ENCODE measurements at places on chromosomes 12 and 14.

GRCh38 chr12:96078231-96079135 lies 43.1 kb upstream of the LTA4H start:
- DNase-seq, result no peak

- no peak for DNase-seq
These were observed 374.9 kb upstream of the RGS6 start for GRCh38 chr14:71557351-71557750.

- DNase-seq, result no peak
These were observed 102.3 kb upstream of the DIO3 start for GRCh38 chr14:101458741-101459550.

DNA sequence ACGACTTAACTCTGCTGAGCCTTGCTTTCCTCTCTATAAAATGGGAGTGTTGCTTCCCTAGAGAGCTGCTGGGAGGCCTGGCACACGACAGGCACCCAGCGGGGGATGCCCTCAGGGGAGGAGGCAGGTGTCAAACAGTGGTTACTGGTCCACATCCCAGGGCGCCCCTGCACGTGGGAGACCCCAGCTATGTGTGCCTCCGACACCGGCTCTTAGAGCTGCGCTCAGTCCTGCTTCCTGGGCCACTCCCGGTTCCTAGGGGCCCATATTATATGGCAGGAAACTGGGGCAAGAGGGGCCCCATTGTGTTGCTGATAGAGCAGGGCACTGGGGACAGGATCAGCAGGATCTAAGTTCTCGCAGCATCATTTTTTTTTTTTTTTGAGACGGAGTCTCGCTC lies 47.3 kb downstream of the CHGA start:
- DNase-seq, result no peak

DNA sequence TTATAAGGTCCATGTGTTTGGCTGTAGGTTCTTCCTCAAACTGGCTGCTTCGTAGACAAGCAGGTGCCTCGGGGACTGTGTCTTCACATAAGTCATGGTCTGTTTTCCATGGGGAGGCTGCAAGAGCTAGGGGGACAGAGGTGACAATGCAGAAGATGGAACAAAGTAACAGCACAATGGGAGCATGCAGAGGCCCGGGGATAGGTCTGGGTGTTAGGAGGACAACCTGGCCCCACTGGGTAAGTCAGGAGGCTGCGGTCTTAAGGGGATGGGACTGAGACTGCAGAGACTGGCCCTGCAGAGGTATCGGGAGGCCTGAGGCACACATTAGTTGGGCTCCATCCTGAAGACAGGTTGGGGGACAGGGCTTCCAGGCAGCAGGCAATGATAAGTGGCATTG lies 88.9 kb downstream of the NTF3 start:
- DNase-seq, result no peak

DNA sequence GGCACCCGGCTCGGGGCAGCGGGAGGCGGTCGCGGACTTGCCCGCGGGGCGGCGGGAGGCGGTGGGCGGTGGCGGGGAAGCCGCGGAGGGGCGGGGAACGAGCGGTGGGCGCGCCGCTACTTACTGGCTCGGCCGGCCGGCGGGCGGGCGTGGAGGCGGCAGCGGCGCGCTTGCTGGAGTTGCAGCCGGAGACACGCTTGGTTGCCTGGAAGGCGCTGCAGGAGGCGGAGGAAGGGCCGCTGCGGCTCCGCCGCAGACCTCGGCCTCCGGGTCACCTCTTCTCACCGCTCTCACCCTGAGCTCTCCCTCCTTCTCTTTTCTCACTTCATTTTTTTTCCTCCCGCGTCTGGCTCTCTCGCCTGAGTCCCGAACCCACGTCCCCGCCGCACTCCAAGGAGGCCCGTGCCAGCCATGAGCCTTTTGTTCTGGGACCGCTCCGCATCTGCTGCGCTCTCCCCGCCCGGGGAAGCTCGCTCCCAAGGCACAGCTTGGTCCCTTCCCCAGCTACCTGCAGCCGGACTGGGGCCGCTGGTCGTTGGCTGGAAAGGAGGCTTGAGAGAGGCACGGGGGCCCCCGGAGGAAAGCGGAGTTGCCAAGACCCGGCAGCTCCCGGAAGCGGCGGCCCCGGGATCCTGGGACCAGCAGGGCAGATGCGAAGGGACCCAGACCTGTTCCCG lies 592 bp upstream of the KCNK10 start:
- no peak for DNase-seq

GRCh38 chr12:119624966-119625365 lies 31.4 kb downstream of the TMEM233 start:
- no peak for DNase-seq

GRCh38 chr14:26974965-26975364 lies 377.1 kb upstream of the NOVA1 start:
- DNase-seq, result no peak

DNA sequence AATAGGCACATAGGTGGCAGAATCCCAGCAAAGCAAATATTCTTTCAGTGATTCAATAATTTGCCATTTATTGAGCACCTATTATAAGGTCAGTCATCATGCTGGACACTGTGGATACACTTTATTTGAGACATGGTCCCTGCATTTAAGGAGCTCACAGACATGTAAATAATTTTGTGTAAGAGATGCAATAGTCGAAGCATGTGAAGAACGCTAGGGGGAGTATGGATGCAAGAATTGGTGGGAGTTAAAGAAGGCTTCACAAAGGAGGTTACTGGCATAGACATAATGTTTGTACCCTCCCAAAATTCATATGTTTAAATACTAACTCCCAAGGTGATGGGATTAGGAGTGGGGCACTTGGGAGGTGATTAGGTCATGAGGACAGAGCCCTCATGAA lies 260.6 kb upstream of the GARIN6 start:
- no peak for DNase-seq

GRCh38 chr14:22456998-22457594 lies 131.9 kb downstream of the DAD1 start:
- no peak for DNase-seq

DNA sequence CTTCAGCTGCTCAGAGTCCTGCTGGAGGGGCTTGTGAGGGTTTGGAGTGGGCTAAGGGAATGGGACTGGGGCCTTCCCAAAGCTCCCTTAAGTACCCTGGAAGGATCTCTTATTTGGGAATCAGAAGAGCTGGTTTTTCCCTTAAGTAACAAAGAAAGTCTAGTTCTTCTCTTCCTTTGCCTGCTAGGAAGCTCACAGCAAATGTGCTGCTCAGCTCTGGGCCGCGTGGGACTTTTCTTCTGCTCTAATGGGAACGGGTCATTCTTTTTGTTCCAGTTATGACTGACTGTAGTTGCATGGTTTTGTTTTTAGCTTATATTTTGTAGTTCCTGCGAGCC lies 6.0 kb downstream of the KIF26A start:
- no peak for DNase-seq

DNA sequence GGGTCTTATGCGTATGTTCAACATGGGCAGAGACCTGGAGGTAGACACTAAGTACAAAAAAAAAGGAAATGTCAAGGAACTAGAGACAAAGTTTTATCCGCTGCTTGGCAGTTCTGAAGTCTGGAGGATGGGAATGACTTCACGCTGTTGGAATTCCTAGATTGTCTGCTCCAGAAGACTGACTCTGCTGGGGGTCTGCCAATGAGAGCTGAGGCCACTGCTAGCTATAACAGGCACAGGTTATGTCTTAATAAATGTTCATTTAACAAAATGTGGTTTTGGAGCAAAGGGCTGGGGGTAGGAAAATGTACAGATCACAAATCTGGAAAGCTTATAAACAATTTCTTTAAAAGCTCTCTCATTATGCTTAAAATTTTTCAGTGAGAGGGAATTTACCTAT lies 5.9 kb downstream of the RNASE8 start:
- DNase-seq, result no peak

DNA sequence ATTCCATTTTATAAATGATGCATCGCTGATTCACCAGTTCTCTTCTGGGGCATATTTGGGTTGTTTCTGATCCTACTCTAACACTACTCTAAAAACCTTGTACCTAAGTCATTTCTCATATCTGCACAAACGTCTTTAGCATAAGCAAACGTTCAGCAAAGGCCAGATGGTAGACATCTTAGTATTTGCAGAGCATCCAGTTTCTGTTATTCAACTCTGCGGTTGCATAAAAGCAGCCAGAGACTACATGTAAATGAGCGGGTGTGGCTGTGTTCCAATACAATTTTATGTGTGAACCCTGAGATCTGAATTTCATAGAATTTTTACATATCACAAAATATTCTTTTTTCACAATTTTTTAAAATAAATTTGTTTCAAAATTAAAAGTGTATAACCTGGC lies 22.8 kb upstream of the MMP17 start:
- no peak for DNase-seq

DNA sequence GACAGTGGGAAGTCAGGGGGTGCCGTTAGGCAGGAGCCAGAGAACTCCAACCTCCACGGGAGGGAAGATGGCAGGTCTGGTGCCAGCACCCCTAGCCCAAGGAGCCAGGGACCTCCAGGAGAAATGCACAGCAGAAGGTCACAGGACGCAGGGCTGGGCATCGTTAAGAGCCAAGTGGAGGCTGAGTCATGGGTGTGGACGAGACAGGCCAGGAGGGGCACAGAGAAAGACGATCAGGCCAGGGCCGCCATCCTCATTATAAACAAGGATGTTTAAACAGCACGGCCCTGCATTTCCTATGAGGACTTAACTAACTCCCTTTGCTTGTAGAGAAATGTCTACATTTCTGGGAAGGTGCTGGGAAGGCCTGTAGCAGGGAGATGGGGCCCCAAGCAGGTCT lies 77.9 kb upstream of the FZD10 start:
- no peak for DNase-seq

- DNase-seq, result peak; percentile 57
These were observed at the start of gene CCND2 for GRCh38 chr12:4273652-4274395. Gene CCND2 (plus strand): TSS chr12:4273762. CDS start chr12:4274041, 279 bp downstream.

- DNase-seq, result no peak
These were observed 11.2 kb upstream of the PNMA1 start for GRCh38 chr14:73725116-73726024.

GRCh38 chr14:51445001-51445390 lies 204.9 kb downstream of the TMX1 start:
- DNase-seq, result no peak

DNA sequence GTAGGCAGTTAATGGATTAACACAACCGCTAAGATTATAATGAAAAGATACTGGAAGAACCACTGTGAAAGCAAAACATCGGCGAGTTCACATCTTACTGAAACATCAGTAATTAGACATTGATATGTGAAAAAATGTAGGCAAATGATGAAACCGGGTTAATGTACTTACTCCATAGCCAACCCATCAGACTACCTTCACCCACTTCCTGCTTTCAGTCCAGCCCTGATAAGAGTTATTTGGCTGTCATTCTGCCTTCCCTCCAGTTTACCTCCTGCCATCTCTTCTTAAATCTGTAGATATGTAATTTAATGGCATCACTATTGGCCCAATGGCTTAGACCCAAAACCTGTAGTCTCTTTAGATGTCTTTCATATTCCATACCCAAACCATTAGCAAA lies 46.0 kb upstream of the LGR5 start:
- no peak for DNase-seq

DNA sequence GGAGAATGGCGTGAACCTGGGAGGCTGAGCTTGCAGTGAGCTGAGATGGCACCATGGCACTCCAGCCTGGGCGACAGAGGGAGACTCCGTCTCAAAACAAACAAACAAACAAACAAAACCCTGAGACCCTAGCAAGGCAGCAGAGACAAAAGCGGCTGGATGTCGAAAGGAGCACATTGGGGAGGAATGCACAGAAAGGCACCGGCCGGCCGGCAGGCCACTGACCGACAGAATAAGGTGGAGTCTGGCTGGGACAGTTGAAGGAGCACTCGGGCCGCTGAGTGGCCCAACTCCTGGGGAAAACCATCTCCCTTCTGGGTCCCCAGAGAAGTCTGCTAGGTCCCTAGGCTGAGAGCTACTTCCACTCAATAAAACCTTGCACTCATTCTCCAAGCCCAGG lies 256.2 kb downstream of the KIF21A start:
- DNase-seq, result no peak

DNA sequence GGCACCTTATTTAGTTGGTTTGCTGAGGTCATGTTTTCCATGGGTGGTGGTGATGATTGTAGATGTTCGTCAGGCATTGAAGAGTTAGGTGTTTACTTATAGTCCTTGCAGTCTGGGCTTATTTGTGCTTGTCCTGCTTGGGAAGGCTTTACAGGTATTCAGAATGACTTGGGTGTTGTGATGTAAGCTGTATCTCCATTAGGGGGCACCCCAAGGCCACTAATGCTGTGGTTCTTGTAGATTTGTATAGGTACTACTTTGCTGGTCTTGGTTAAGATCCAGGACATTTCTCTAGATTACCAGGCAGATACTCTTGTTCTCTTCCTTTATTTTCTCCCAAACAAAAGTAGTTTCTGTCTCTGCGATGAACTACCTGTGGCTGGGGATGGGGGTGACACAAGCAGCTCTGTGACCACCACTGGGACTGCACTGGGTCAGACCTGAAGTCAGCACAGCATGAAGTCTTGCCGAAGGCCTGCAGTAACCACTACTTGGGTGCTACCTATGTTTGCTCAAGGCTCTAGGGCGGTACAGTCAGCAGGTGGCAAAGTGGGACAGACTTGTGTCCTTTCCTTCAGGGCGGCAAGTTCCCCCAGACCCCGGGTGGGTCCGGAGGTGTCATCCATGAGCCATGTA lies 35.8 kb upstream of the FBXO33 start:
- no peak for DNase-seq

- no peak for DNase-seq
These were observed 217 bp upstream of the SMIM10L1 start for GRCh38 chr12:11170810-11171144.

- DNase-seq, result no peak
These were observed 55.2 kb downstream of the SEL1L start for GRCh38 chr14:81478446-81478845.

- DNase-seq, result no peak
These were observed 63.9 kb downstream of the ANO2 start for GRCh38 chr12:5881101-5881606.

DNA sequence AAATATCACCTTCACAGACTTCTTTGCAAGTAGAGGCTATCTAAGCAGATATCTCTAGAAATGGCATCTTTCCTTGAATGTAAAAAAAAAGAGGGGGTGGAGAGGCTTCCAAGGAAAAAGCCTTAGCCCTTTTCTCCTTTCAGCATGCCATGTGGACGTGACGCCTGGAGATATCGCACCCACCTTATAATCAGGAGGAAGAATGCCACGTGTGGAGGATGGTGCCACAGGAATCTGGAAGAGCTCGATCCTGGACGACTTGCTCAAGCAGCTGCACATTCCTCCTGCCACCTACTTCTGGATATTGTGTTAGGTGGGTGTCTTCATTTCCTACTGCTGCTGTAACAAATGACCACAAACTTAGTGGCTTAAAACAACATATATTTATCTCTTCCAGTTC lies 203.6 kb downstream of the NUAK1 start:
- no peak for DNase-seq

DNA sequence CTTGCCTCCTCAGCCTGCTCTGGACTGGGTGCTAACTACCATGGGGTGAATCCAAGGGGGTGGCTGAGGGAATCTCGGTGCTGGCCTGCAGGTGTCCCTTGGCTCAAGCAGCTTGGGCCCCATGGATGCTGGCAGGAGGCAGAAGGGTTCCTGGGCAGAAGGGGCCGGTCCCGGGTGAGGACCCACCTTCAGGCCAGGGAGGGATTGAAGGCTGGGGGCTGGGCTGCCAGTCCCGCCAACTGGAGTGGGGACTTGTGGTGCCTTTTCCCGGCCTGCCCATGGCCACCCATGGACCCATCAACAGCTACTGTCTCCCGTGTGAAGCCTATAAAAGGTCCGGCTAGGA lies 550.1 kb downstream of the SLC6A15 start:
- DNase-seq, result no peak

GRCh38 chr14:51276605-51277004 lies 36.6 kb downstream of the TMX1 start:
- no peak for DNase-seq
